Ovary (tissue), 10 donors: ENCODE measurements at places on chromosomes 11 and 22. TPM values are rescaled to one million over a fixed set of nuclear protein-coding genes. Genes with fewer than 3 reads are reported as not detected.

The OR8D4 gene
- not detected for polyA plus RNA-seq

The EMID1 gene
- polyA plus RNA-seq, result 2.6 TPM

The DLG2 gene
- 9.2 TPM for polyA plus RNA-seq

The NEFH gene
- 26.6 TPM for polyA plus RNA-seq
